ENCODE measurements at places on chromosomes 6 and 20.

DNA sequence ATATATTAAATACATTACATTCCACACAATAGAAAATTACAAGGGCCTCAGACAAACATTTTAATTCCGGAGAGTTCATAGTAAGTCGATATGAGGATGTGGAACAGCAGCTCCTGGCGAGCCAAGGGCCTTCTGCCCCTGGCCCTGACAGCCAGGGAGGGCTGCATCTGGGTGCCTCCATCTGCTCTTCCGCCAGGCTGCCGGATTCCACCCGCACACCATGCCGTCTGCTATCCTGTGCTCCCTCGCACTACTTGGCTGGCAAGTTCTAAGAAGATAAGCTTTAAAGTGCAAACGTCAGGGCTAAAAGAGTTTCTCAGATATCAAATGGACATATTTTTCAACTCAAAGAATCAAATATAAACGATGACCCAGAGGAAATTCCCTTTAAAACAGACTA, 656.3 kb upstream of the NOX3 start:
- DNase-seq = no peak

GRCh38 chr6:48809245-48809644, 653.8 kb downstream of the MMUT start:
- DNase-seq = no peak

- no peak for DNase-seq
Measured at GRCh38 chr6:925656-926213, 232.8 kb upstream of the EXOC2 start.

DNA sequence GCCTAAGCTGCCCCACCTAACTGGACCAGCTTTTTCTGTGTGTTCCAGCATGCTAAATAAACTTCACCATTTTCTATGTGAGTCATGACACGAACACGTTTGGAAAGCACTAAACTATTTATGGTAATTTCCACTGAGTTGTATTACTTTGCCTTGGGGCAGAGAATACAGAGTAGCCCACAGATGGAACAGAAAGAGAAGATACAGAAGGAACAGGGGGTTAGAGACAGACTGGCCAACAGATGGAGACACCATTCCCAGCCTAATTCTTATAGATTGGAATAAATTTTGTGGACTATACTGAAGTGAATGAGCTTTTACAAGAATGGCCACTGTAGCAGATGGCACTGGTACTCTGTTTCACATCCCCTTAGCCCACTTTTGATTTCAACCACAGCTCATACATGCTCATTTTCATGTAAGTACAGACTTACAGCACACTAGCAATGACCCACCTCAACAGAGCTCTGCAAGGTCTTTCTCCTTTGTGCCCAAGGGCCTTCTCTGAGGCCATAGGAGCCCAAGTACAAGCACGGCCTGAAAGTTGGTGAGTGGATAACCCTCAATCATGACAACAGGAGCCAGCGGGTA, 13.1 kb upstream of the NT5DC1 start:
- DNase-seq = no peak

DNA sequence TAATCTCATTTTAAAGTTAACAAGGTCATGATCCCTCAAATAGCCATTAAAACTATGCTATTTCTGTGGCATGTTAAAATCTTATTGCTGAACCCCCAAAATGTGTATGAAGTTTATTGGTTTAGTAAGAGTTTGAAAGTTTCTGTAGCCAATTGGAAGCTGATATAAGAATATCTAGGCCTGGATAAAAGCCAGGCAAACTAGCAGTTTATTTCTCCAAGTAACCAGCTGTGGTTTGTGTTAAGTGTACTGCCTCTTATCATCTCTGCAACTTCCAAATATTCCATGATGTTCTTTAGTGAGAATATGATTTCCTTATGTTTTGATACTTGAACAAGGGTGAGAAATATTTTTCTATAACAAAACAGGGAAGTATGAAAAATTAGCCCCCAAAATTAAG, 76.7 kb downstream of the PRSS35 start:
- no peak for DNase-seq

GRCh38 chr6:31740397-31741223, 805 bp downstream of the MSH5 start:
- DNase-seq = peak; percentile 58

DNA sequence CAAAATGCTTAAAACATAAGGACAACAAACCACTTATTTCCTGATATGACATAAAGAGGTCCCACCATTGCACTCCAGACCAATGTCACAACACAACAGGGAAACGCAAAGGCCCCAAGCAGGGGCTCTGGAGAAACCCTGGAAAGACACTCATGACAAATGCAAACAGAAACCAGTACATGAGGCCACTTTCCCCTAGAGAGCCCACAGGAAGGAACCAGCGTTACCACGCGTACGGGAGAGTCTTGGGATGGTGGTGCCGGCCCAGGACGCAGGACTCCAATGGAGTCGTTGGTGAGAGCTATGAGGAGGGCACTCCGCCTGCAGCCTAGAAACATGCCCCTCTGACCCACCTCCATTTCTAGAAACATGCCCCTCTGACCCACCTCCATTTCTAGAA, 20.2 kb downstream of the GMEB2 start:
- no peak for DNase-seq

DNA sequence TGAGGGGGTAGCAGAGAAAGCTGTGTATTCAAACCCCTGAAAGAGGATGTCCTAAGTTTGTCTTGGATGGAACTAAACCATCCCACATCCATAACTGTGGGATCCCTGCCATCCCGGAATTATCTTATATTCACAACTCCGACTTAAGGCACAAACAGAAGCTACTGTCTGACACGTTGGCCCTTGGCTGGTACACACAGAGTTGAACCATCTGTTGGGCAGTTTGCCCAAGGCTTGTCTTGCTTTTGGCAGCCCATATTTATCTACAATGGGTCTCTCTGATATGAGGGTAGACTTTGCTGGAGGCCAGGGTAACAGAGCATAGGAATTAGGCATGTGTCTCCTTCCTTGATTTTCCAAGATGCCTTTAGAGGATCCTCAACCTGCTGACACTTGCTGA, 116.6 kb upstream of the PROKR2 start:
- DNase-seq = no peak

- DNase-seq = no peak
Measured at GRCh38 chr20:48736636-48737035, 91.2 kb downstream of the PREX1 start.

GRCh38 chr6:133645966-133646740, 242.8 kb upstream of the TCF21 start:
- no peak for DNase-seq

- no peak for DNase-seq
Measured at GRCh38 chr6:109092074-109092473, 2.6 kb downstream of the SESN1 start.

DNA sequence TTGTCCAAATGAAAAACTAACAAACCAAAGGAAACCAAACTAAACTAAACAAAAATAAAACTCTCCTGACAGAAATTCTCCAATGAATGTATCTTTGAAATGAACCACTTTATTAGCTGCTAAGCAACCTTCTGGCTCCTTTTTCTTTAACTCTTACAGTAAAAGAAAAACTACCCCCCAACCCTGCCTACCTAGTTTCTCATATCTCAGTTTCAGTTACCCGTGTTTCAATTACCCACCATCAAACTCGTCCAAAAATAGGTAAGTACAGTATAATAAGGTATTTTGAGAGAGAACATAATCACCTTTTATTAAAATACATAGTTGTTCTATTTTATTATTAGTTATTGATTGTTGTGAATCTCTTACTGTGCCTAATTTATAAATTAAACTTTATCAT, 177.4 kb upstream of the THEMIS start:
- no peak for DNase-seq

DNA sequence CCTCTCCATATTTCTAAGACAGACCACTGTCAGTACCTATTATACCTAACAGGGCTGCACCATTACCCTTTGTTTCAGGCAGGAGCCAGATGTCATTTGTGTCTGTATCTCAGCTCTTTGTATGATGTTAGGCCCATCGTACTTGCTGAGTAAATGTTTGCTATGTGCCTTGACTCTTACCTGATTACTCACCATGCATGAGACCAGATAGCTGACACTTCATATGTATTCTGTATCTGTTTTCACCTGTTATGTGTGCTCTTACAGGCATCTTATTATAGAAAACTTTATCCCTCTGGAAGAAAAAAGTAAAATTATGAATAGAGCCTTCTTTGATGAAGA, 31.7 kb upstream of the ASXL1 start:
- no peak for DNase-seq

DNA sequence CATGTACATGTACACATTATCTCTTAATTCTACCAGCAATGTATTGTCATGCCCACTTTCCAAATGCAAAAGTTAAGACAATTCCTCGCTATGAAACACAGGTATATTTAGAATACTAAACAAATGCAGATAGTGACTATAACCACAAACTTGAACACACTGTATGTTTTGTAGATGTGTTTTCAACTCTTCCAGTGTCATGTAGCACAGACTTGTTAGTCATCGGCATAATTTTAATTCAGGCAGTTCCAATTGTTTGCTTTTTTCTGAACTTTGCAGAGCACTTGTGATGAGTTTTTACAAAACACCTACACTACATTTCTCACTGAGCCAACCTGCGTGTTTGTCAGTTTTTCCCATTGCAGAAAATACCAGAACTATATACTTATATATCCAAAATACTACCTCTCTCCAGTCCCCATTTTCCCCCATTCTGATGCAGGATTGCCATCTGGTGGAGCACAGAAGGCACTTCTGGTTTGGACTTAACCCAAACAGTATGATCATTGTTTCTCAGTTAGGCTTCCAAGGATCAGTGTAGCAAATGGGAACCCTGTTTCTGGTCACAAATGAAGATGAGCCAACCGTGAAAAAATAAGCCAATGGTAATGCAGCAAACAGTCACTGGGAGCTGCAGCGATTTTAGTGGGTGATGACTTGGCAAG, 143.4 kb downstream of the ADGRB3 start:
- no peak for DNase-seq

DNA sequence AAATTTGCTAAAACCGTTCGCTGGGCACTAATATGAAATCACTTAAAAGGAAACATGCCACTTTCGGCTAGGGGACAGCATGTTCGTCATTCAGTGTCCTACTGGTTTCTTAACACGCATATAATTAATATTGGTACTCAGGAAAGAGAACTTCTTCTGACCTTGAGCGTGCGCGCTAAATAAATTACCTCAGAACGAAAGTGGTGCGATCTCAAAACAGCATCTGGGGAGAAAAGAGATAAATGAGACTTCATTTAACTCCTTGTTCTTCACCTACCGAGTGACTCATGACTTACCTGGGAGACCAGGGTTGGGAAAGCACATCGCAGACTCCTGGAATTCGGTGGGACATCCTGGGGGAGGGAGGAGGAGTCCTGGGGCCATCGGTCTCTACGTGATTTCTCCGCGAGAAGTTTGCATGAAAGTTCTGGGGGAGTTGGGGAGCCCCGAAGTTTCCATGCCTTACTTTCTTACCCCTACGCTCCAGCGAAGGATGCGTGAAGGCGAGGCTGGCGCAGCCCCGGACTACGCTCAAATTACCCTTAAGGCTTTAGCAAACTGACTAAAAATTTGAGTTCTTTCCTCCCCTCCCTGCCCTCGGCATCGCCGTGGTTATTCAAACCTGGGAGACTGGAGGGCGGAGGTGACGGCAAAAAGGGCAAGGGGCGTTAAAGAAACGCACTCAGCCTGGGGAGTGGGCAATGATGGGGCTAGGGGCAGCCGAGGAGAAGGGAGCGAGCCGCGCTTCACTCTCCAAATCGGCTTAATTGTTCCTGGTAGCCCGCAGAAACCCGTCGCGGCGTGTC, 1.1 kb upstream of the BEND6 start:
- DNase-seq = peak; percentile 18

- no peak for DNase-seq
Measured at GRCh38 chr6:41659935-41660334, 21.7 kb downstream of the MDFI start.

GRCh38 chr6:150417899-150418826, 49.4 kb downstream of the IYD start:
- peak; percentile 9 for DNase-seq

DNA sequence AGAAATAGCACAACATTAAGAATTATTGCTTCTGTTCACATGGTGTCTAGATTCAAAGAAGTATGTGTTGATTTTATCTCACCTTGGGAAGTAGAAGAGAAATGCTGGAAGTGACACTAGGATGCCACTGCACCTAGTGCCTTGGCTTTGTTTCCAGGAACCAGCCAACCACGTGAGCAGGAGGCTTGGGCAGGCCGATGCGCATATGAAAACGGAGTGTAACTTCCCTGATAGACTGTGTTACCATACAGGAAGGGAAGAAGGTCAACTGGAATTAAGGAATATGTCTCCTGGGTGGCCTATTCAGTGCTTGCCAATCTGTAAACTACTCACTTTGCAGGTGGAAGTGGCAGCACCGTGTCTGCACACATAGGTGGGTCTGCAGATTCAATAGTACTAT, 28.1 kb downstream of the TUBB2B start:
- DNase-seq = no peak

- no peak for DNase-seq
Measured at GRCh38 chr6:158013904-158014504, 32.3 kb downstream of the SYNJ2 start.

DNA sequence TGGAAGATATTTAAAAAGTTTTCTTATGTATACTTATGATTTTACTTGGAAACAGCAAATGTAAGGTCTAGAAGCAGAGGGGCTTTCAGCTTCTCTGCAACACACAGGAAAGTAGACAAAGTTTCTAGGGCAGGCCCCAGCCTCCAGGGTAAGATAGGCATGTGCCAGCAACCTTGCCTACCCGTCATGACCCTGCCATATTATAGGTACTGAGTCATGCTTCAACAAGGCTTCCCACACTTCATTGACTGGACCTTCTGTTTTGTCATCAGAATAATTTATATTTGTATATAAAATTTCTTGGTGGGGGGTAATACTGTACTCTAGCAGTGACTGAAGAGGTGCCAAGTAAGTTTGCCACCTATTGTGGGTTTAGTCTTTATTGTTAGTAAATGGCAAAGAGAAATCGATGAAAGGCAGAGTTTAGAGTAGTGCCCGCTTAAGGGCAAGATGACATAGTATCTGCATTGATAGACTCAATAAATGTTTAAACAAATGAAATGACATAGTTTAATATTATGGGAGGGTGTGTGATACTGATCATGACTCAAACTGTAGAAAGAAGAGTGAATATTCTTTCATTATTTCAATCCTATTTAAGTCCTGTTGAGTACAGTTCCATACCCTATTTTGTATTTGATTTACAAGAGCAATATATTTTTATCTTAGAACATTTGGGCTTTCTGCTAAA, 95.6 kb downstream of the JARID2 start:
- DNase-seq = no peak

- DNase-seq = no peak
Measured at GRCh38 chr6:121451250-121451649, 15.8 kb downstream of the GJA1 start.

DNA sequence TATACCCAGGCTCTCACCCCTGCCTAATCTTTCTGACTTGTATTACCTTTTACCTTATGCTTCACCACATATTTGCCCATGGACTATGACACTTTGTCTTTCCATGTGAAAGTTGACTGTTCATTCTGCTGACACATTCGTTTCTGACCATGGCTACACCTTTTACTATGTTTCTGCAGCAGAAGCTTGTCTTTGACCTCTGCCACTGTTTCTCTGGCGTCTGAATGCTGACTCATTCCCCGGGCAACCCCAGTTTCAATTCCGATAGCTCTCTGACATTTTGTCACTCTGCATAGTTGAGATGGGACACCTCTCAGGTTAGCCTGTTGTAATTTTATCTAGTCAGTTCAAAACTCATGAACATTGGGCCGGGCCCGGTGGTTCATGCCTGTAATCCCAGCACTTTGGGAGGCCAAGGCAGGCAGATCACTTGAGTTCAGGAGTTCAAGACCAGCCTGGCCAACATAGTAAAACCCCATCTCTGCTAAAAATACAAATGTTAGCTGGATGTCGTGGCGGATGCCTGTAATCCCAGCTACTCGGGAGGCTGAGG, 50.7 kb downstream of the SLC26A8 start:
- DNase-seq = peak; percentile 43
